Posterior cingulate gyrus (tissue), 11 donors: ENCODE measurements at places on chromosomes 5 and 9.

GRCh38 chr9:78578072-78578471, 281.1 kb downstream of the PSAT1 start:
- no peak for DNase-seq

DNA sequence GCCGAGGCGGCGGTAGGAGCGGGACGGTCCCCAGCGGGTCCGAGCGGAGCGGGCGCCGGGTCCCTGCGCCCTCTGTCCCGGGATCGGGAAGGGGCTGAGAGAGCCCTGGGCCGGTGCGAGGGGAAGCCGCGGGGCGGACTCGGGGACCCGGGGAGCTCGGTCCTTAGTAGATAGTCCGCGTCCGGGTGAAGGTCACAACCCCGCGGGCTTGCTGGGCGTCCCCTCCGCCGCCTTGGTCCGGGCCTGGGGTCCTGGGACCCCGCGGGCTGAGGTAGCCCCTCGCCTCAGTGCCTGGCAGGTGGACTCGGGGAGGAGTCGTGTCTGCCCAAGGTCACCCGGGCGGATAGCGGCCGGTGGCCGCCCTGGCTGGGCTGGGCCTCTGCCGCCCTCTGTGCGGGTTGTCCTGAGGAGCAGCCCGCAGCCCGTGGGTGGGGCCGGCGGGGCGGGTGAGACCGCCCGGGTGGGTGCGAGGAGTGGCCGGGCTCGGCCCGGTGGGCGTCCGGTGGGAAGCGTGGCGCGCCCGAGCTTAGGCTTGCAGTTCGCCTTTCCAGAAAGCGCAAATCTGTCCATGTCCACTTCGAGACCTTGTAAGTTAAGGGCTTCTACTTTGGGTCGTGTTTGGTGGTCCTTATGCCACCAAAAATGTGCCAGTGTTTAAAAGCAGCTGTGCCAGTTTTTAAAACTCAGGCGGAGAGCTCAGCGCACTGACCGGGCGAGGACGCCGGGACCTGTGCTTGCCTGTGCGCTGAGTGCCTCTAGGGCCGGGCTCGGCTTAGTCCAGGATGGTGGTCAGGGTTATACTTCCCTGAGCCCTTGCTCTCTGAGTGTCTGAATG, 554 bp downstream of the SDHA start:
- DNase-seq = peak; percentile 30

DNA sequence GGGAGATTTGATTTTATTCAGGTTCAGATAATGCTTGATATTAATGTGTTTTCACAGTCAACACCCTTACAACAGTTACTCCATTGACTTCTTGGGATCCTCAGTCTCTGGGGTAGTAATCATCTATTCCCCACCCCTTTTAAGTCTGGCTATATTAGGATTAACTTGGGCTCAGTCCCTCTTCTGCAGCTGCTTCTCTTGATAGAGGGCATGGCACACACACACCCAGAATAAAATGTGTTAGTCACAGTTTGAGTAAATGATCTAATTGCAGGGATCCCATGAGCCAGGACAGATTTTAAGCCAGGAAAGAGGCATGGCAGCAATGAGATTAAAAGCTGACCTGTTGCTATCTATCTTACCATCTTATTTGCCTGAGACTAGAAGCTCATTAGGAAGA, 53.7 kb upstream of the VLDLR start:
- DNase-seq = no peak

DNA sequence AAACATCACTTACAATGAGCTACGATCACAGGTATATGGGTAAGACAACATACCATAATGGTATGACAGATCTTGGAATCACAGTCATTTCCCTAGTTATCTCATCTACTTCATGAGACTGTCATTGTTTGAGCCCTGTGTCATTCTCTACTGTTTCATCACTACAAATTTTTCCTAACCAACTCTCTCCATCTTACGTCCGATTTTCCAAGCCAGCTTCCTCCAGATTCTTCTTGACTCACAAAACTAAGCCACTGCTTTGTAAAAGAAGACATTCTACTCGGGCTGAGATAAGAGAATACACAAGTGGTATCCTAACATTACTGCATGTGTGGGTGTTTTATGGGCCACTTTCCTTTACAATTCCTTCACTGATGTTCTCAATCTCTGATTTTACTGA, 49.6 kb downstream of the SERINC5 start:
- DNase-seq = no peak

- no peak for DNase-seq
Observed at GRCh38 chr9:86285261-86285660, 2.9 kb upstream of the ISCA1 start.

DNA sequence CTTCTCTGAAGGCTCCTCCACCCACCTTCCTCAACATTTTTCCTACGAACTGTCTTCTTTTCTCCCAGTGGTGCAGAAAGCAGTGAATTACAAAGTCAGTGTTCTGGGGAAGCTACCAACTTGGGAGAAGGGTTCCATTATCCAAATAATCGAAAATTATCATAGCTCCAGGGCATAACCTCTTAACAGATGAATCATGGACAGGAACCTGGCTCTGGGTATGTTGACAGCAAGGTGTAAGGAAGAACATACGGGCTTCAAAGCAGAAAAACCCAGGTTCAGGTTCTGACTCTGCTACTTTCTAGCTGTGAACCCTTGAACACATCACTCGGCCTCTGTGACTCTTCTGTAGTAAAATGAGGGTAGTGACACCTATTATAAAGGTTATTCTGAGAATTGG, 351.3 kb downstream of the ENC1 start:
- no peak for DNase-seq

DNA sequence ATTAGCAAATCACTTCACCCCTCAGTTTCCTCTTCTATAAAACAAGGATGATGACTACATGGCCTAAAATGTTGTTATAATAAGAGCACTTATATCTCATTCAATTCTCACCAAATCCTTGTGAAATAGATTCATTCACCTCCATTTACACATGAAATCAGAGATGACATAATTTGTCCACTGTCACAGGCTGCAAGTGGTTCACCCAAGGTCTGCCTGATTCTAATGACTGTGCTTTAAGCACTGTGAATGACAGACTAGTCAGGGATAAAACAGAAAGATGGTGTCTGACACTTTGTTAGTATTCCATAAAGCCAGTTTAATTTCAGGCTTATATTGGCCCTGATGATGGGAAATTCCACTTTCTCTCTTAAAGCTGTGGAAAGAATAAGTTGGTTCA, 209.5 kb downstream of the MAPKAP1 start:
- DNase-seq = no peak

DNA sequence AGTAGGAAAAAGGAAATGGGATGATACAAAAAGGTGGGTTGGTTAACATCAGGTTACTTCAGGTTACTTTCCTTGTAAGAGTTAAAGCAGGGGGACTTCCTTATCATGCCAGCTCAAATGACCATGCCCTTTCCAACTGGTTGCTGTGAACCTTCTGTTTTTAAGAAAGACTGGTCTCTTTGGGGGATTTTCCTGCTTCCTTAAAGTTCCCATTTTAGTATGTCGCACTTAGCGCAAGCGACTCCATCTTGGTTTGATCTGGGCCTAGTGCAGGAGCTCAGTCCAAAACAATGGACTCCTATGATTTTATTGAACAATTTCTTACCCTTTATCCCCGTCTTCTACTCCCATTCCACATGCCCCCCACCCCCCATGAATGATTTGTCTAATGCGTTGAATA, 169.8 kb downstream of the INSYN2B start:
- no peak for DNase-seq

GRCh38 chr5:132297211-132297940, 3.2 kb downstream of the SLC22A4 start:
- DNase-seq = no peak

DNA sequence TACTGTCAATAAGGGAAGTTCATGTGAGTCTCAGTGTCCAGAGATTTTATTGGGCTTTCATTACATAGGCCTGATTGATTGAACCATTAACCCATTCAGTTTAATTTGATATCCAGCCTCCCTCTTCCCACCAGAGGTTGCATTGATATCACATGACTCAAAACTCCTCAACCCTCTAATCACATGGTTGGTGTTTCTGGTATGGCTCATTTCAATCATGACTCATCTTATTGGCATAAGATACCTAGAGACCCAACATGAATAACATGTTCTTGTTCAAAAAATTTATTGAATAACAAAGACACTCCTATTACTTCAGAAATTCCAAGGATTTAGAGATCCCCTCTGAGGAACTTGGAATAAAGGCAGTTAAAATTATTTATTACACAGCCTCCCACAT, 982.2 kb downstream of the TLE1 start:
- no peak for DNase-seq

DNA sequence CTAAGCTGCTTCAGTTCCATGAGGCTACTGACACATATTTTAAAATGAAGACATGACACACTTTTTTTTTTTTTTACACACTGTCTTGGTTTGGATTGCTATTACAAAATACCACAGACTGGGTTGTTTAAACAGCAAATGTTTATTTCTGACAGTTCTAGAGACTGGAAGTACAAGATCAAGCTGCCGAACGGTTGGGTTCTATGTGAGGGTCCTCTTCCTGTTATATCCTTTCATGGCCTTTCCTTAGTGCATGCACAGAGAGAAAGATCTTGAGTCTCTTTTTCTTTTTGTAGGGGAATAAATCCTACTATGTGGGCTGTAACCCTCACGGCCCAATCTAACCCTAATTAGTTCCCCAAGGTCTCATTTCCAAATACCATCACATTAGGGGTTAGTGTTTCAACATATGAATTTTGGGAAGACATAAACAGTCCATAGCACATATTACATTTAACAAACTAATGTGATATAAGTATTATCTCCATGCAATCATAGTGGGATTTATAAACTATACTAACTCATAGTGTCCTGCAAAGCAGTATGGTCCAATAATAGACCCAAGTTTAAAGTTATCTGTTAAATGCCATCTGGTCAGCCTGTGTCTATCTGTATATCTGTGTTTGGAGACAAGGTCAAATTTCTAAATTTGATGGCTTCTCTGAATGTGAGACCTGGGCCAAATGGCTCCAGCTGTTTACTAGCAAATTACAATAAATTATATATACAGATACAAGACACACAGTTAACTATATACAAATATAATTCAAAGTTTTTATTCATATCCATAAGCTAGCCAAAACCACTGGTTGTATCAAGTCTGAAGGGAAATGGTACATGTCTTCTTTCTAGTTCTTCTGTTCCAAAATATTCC, 90.3 kb upstream of the NREP start:
- no peak for DNase-seq

DNA sequence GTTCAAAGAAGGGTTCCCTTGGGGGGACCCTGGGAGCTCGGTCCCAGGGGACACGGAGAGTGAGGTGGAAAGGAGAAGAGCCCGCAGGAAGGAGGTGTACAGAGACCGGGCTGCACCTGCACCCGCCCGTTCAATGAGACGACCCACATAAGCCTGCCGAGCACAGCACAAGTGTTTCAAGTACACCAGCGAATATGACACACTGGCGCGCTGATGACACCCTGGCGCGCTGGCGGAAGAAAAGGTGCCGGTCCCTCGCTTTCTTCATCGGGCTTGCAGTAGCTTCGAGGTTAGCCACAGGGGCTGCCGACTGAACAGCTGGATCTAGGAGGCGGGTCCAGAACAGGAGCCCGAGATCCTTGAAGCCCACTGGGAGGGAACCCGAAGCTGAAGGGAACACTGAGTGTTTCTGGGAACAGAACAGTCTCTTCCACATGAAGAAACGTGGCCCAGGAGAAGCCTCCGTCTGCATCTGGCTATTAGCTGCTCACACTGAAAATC, 1.4 kb downstream of the TBC1D9B start:
- DNase-seq = no peak

- no peak for DNase-seq
Observed at GRCh38 chr9:2285416-2286332, 270.5 kb downstream of the SMARCA2 start.

DNA sequence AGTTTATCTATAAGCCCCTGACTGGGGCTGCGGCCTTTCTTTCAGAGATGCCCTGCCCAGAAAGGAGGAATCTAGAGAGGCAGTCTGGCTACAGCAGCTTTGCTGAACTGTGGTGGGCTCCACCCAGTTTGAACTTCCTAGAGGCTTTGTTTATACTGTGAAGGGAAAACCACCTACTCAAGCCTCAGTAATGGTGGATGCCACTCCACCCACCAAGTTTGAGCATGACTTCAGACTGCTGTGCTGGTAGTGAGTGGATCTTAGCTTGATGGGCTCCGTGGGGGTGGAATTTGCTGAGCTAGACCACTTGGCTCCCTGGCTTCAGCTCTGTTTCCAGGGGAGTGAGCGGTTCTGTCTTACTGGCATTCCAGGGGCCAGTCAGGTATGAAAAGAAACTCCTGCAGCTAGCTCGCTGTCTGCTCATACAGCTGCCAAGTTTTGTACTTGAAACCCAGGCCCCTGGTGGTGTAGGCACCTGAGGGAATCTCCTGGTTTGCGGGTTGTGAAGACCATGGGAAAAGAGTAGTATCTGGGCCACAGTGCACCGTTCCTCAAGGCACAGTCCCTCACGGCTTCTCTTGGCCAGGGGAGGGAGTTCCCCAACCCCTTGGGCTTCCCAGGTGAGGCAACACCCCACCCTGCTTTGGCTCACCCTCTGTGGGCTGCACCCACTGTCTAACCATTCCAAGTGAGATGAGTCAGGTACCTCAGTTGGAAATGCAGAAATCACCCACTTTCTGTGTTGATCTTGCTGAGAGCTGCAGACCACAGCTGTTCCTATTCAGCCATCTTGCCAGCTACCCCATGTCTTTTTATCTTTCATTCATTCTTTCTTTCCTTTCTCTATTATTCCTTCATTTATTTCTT, 211.8 kb upstream of the C9orf72 start:
- DNase-seq = no peak

DNA sequence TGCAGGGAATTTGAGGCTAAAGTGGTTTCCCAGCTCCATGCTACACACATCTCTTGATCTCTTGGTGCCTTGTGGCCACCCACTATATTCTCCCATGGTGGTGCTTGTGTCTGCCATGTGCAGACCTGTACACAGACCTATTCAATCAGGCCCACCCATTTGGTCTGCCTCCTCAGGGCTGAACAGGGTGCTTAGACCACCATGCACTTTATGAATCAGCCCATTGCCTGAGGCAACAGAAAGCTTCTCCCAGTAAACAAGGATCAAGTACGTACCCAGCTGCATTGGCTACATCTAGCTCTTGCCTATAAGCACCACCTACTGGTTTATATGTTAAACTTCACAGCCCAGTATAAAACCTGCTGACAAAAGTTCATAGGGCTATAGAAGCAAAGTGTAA, 664.3 kb upstream of the EDIL3 start:
- no peak for DNase-seq

DNA sequence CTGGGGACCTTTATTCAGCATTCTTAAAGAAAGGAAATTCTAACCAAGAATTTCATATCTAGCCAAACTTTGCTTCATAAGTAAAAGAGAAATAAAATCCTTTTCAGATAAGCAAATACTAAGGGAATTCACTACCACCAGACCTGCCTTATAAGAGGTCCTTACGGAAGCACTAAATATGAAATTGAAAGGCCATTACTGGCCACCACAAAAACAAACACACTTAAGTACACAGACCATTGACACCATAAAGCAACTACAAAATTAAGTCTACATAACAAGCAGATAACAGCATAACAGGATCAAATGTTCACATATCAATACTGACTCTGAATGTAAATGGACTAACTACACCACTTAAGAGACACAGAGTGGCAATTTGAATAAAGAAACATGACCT, 361.4 kb upstream of the POU5F2 start:
- no peak for DNase-seq

GRCh38 chr5:149961957-149962409, 1.4 kb downstream of the SLC26A2 start:
- DNase-seq = no peak
